ENCODE measurements at places on chromosomes 7 and 10. TPM values are rescaled to one million over a fixed set of nuclear protein-coding genes. Genes with fewer than 3 reads are reported as not detected.

DNA sequence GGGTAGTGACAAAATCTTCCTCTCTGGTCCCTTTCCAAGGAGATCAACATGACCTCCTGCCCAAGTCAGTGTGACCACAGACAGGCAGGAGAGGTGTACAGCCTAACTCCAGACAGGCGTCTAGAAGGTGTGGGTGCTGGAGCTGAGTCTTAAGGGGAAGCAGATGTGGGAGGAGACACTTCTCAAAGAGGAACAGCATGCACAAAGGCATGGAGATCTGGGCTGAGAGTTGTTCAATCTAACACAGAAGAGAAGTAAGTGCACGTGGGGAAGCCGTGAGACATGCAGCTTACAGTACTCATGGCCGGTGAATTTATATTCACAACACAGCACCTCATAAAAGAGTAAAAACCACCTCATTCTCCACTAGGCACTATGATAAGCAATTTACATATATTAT is 23.8 kb upstream of the GSDME start:
- no peak overlapping the region for H3K27ac ChIP-seq
- H3K27me3 ChIP-seq, result no peaks in the 10 kb centered on the region
- no peaks in the 10 kb centered on the region for H3K4me1 ChIP-seq
- no peaks in the 10 kb centered on the region for H3K36me3 ChIP-seq
- DNase-seq, result no peak

DNA sequence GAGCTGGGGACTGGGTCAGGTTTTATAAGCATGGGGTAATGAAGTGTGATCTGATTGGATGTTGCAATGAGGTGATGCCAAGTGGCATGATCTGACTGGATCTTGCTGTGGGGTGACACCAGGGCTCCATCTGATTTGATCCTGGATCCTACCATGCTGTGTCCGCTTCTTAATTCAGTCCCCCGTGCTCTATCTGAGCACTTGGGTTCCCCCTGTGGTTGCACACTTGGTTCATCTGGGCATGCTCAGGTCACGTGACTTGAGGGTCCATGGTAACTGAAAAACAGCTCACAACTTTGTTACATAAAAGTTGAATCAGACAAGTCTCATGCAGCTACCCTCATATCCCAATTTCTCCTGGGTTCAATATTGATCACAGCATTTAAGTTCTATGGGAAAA is 448.6 kb upstream of the NRP1 start:
- H3K27ac ChIP-seq, result no peak overlapping the region
- DNase-seq, result no peak
- no peaks in the 10 kb centered on the region for H3K36me3 ChIP-seq

GRCh38 chr10:129523031-129523722 is 56.1 kb downstream of the MGMT start:
- H3K27me3 ChIP-seq, result no peaks in the 10 kb centered on the region
- H3K27ac ChIP-seq, result no peak overlapping the region
- peaks cover 6% of the 10 kb centered on the region for H3K36me3 ChIP-seq
- no peak overlapping the region for H3K4me3 ChIP-seq
- peak; percentile 9 for DNase-seq

DNA sequence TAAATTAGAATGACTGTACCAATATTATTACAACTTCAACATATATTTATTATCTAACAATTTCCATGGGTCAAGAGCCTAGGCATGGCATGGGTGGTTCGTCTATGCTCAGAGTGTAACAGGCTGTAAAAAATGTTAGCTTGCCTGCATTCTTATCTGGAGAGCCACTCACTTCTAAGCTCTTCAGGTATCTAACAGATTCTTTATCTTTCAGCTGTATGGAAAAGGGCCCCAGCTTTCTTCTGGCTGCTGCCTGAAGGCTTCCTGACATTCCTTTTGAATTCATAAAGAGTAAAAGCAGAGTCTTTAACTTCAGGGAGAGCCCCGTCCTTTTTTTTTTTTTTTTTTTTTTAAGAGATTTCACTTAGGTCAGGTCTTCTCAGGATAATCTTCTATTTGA is 648.8 kb downstream of the NXPH1 start:
- no peak for DNase-seq
- no peak overlapping the region for H3K4me3 ChIP-seq
- H3K36me3 ChIP-seq, result no peaks in the 10 kb centered on the region
- H3K27ac ChIP-seq, result no peak overlapping the region
- no peaks in the 10 kb centered on the region for H3K27me3 ChIP-seq

- H3K27ac ChIP-seq, result no peak overlapping the region
- DNase-seq, result no peak
- no peaks in the 10 kb centered on the region for H3K36me3 ChIP-seq
- no peaks in the 10 kb centered on the region for H3K27me3 ChIP-seq
- H3K4me1 ChIP-seq, result no peaks in the 10 kb centered on the region
Observed at GRCh38 chr7:112721366-112721765, 68.8 kb downstream of the TMEM168 start.

DNA sequence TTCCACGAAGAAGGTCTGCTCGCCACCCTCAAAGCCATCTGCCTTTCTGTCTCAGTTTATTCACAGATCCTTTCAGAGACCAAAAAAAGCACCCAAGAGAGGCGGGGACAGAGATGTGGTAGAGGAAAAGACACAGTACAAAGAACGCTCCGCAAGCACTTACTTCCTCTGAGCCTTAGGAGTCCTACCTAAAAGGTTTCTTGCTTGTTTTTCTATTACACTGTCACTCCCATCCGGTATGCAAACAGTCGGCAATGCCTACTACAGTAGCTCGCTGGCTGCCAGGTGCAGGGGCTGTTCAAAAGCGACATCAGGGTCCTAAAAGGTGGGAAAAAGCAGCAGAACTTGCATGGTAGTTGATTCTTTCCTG is 816 bp downstream of the TECPR1 start:
- H3K4me3 ChIP-seq, result peak overlapping the region; percentile 78
- peak overlapping the region; percentile 94 for H3K27ac ChIP-seq
- H3K4me1 ChIP-seq, result peaks cover 34% of the 10 kb centered on the region
- H3K36me3 ChIP-seq, result no peaks in the 10 kb centered on the region
- no peak for DNase-seq

- H3K27me3 ChIP-seq, result no peaks in the 10 kb centered on the region
- H3K4me1 ChIP-seq, result no peaks in the 10 kb centered on the region
- no peaks in the 10 kb centered on the region for H3K36me3 ChIP-seq
- no peak overlapping the region for H3K4me3 ChIP-seq
- no peak for DNase-seq
Observed at GRCh38 chr7:130433301-130433700, 7.5 kb downstream of the CEP41 start.

CLEC5A gene
- not detected for total RNA-seq
